ENCODE measurements at places on chromosomes 16 and 17.
A peak's percentile ranks its signal among the peaks of the same experiment; 100 is the strongest.

GRCh38 chr16:83439412-83439811 lies 368.4 kb upstream of the HSBP1 start:
- no peak for DNase-seq

- no peak for DNase-seq
Measured at GRCh38 chr16:58318391-58318790, 23.6 kb upstream of the PRSS54 start.

- DNase-seq = no peak
Measured at GRCh38 chr16:56415875-56416274, 9.5 kb downstream of the AMFR start.

- no peak for DNase-seq
Measured at GRCh38 chr17:78127239-78127887, 1.2 kb downstream of the TMC6 start.

GRCh38 chr17:13462673-13463124 lies 139.0 kb downstream of the HS3ST3A1 start:
- DNase-seq = no peak

DNA sequence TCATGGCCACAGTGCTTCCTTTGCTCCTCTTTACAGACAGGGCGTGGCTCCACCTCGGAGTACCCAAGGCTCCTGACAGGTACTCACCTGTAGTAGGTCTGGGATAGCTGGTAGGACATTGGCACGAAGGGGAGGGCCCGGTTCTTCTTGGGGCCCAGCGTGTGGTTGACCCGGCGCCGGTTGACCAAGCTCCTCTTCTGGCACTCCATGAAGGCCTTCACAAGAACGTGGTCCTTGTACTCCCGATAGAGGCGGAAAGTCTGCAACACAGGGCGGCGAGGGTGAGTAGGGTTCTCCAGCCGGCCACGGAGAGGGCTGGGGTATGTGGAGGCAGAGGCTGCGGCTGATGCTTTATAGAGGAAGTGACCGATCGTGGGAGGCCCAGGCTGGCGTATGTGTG lies 69.7 kb downstream of the IL21R start:
- DNase-seq = no peak

GRCh38 chr17:79036596-79036995 lies 12.6 kb downstream of the C1QTNF1 start:
- DNase-seq = peak; percentile 89

DNA sequence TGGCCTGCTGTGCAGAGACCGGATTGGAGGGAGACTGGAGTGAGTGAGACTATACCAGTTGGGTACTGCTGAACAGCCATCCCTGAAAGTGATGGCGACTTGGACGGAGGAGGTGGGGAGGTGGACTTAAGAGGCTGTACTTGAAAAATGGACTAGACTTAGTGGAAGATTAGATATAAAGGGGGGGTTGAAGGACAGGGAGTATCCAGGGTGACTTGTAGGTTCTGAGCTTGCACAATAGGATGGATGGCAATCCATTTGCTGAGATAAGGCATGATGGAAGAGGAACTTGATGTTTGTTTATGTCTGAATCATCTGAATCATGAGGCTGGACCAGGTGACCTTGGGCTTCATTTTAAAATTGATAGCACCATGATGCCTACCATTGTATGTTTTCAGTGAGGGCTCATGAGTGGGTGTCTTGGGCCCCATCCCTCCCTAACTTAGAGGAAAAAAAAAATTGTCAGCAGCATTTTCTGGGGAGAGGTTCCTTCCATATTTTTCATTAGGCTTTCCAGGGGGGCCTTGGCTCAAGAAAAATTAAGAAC lies 41.2 kb downstream of the PRKCA start:
- DNase-seq = peak; percentile 59

- peak; percentile 70 for DNase-seq
Measured at GRCh38 chr17:59853168-59853918, 39.4 kb downstream of the TUBD1 start.

DNA sequence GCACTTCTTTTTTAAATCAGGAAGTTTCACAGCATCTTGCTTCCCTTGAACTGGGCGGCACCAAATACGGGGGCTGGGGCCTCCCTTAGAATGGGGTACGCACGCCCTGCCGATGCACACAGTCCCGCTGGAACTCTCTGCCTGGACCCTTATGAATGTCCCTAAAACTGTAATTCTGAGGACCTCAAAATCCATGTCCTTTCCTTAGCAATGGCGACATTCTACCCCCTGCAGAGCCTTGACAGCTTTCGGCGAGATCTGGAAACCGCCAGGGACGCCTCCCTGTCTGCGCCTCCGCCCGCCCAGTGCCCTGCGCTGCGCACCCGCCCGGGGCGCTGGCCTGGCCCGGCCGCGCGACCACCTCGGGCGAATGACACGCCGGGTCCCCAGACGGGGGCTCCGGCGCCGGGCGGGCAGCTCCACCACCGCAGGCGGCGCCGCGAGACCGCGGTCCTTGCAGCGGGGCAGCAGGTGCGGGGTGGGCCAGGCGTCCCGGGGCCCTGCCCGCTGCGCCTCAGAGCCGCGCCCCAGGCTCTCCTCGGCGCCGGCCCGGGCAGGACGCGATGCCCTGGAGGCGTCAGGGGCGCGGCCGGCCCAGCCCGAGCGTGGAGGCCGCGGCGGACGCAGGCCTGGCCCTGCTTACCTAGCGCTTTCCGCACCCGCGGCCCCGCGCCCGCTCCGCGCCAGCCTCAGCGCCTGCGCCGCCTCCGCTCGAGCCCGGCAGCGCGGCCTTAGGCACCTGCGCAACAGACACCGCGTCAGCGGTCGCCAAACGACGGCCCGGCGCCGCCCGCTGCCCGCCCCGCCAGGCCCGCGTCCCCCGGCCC lies 548 bp downstream of the HAGH start:
- peak; percentile 50 for DNase-seq

DNA sequence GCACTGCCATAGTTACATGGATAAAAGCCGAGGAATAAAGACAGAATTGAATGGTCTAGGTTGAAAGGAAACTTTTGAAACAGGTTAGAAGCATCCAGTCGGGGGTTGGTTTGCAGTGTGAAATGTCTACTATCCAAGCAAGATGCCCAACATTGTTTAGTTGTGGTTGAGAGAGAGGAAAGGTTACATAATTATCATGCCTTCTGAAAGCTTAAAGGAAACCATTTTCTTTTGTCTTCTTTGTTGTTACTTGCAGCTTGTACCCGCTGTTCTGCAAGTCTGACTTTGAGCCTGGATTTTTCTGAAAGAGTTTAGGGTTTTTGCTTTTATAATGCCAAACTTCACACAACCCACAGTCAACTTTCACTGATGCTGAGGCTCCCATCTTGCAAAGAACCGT lies 167.9 kb downstream of the AXIN2 start:
- no peak for DNase-seq

DNA sequence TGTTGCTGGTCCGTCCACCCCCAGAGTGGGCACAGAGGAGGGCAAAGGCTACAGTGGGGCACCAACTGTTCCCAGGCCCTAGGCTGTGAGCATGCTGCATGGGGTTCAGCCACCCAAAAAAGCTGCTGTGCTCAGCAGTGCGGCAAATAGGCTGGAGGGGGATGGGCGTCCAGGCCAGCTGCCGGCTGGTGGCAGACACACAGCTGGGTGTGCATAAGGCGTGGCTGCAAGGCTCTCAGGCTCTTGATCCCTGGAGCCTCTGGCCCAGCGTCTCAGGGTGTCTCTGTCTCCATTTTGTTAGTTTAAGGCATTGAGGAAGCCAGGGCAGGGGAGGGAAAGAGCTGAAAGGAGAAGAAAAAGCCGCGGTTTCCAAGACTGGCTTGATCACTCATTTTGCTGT lies 8.8 kb downstream of the RPL19 start:
- no peak for DNase-seq

- no peak for DNase-seq
Measured at GRCh38 chr16:88904676-88905365, 38.4 kb upstream of the PABPN1L start.

DNA sequence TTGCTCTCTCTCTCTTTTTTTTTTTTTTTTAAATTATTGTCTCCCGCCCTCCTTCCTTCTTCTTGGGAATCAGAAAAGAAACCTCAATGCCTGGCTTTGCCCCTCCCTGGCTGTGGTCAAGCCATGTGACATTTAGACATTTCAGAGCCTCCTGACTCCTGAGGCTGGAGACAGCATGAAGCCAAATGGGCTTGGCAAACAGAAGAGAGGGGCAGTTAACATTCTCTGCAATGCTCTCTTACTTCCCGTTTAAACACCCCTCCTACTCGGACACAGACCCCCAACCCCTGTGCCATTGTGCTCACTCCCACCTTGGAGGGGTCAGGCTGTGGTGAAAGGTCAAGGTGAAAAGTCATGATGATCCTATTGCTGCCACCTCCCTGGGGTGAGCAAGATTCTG lies 14.7 kb upstream of the MEOX1 start:
- DNase-seq = no peak

DNA sequence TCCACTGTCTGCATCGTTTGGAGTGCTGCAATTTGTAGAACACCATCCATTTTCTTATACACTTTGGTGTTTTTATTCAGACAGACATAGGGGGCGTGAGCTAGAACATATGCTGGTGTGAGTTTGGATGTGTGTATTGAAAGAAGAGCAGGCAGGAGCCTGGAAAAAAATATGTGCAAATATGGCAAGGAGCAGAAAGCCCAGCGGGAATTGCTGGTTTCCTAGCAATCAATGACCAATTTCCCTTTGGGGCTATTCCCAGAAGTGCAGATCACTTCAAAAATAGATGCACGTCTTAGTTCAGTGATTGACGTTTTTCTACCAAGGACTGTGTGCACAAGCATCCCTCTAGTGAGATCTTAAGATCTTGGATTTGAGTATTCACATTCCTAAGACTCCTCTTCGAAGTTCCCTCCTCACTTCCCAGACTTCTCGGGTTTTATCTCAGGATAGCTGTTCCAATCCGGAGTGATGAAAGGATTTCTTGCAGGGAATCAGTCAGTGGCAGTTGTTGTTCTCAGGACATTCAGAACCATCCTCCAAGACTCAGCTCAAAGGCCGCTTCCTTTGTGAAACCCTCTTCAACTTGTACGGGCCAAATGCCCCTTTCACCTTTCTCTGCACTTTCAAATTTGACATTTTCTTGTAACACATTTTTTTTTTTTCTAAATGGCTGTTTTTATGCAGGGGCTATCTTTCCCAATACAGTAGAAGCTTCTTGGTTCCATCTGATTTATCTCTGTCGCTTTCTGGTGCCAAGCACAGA lies 268.7 kb upstream of the ASIC2 start:
- DNase-seq = no peak

DNA sequence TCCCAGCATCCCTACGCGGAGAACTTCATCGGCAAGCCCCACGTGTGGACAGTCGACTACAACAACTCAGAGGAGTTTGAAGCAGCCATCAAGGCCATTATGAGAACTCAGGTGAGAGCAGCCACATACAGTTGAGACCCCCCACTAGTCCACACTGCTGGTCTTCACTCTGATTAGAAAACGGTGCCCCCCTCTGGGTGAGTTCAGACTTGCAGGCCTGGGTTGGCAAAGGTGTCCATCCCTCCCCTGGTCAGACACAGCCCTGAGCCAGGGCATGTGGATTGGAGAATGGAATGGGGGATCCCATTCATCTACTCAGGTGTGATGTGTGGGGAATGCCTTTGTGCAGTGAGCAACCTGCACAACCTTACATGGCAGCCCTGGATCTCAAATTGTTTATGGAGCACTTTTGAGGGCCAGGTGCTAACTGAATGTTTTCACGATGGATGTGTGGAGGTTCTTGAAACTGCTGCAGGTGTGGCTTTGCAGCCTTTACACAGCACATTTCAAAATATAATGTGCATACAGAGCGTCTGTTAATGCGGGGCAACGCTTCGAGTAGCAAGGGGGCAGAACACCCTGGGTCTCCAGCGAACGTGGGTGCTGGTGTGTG lies 72.6 kb downstream of the MGAT5B start:
- no peak for DNase-seq
